ENCODE measurements at places on chromosomes 13 and 19.

GRCh38 chr13:59721926-59722910 lies 441.5 kb downstream of the DIAPH3 start:
- no peak for DNase-seq

DNA sequence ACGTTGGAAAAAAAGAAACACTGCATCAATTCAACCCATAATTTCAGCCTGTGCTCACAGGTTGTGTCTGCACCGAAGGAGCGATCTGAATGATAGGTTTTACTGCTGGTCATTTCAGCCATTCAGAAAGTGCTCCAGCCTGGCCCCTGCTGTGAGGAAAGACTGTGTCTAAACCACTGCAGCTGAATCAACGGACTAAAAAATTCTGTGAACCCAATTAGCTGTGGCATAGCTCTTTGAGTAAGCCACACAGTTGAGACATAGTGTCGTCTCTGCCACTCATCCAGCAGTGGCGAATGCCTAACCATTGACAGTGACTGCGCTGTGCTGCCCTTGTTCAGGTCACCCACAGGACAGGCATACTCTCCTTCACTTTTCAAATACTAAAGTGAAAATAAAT lies 179.8 kb downstream of the COG6 start:
- no peak for DNase-seq

- no peak for DNase-seq
These were observed 222.8 kb downstream of the NDFIP2 start for GRCh38 chr13:79703772-79704171.

DNA sequence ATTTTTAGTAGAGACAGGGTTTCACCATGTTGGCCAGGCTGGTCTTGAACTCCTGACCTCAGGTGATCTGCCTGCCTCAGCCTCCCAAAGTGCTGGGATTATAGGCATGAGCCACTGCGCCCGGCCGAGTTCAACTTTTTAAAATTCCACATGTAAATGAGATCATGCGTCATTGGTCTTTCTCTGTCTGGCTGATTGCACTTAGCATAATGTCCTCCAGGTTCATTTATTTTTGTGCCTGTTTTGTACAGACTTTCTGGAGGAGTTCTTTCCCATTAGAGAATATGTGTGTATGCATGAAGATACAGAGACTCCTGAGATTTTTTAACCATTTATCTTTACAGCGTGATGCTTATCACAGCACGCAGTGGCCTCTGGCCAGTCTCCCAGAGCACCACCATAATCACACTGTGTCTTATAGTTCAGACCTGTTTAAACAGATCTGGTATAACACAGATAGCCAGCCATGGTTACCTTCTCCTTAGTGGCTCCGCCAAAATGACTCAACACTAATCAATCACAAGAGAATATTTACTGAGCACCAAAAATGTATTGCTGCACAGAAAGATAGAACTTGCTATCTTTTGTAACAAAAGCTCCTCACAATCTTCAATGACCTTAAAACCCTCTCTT lies 11.4 kb upstream of the STARD13 start:
- DNase-seq = no peak

GRCh38 chr19:1858412-1859081 lies 4.8 kb downstream of the KLF16 start:
- no peak for DNase-seq

- DNase-seq = no peak
These were observed 63.1 kb downstream of the ZNF100 start for GRCh38 chr19:21704320-21704719.

GRCh38 chr19:5953030-5953589 lies 24.8 kb downstream of the RANBP3 start:
- no peak for DNase-seq

DNA sequence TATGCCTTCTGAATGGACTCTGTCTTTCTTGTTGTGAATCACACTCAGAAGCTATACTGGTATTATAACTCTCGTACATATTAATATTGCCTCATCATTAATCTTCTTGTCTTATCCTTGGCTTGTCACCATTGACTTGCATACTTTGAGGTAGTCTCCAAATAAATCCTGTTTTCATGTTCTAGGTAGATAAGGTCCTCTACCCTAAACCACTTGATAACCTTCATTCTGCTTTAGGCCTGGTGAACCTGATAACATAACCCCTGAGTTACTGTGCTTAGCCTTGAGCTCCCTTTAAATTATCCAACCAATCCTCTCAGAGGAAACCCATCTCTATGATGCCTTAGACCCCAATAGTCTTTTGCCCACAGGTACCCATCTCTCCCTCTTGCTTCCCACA lies 1162.3 kb downstream of the SLITRK1 start:
- DNase-seq = no peak
